ENCODE measurements at places on chromosomes 5 and 9. TPM values are rescaled to one million over a fixed set of nuclear protein-coding genes. Genes with fewer than 3 reads are reported as not detected.

CARD6 gene
- 4.2 TPM for total RNA-seq

PCDHA2 gene
- 0.05 TPM for total RNA-seq

C5orf47 gene
- not detected for total RNA-seq

F2RL1 gene
- 15.1 TPM for total RNA-seq

PFN3 gene
- not detected for total RNA-seq

FOXD4L3 gene
- not detected for total RNA-seq

UGT3A1 gene
- total RNA-seq = not detected

TSSK1B gene
- total RNA-seq = 0.30 TPM

FOXD4L4 gene
- total RNA-seq = 0.18 TPM

C9orf50 gene
- total RNA-seq = not detected

BRINP1 gene
- total RNA-seq = not detected

TSLP gene
- total RNA-seq = 0.42 TPM

SLC34A1 gene
- total RNA-seq = not detected

C9orf153 gene
- total RNA-seq = 1.1 TPM

SETX gene
- total RNA-seq = 65.9 TPM
